Effector memory CD4-positive, alpha-beta T cell (primary cell): ENCODE measurements at places on chromosomes 16 and 17.

DNA sequence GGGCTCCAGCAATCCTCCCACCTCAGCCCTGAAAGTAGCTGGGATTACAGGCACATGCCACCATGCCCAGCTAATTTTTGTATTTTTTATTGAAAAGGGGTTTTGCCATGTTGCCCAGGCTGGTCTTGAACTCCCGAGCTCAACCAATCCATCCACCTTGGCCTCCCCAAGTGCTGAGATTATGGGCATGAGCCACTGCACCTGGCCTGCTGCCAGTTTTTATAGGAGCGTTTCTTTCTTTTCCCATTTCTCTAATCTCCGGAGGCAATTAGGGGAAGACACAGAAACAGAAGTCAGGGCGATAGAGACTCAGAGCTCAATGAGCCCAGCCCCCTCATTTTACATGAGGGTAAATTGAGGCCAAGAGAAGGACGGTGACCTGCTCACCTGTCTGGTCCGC, 10.4 kb downstream of the MGAT5B start:
- no peak for DNase-seq

DNA sequence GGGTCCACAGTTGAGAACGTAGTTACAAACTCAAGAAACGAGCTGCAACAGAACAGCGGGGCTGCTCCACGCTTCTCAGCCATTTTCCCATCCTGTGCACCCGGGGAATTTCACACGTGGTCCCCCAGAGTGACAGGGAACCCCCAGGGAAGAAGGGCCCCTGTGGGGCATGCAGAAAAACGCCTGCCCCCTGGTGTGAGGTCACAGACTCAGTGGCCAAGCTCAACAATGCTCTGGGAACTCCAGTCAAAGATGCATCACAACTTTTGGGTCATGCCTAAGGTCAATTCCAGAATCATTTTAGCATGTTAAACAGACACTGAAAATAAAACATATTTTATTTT, 115.4 kb downstream of the ZNF778 start:
- no peak for DNase-seq

DNA sequence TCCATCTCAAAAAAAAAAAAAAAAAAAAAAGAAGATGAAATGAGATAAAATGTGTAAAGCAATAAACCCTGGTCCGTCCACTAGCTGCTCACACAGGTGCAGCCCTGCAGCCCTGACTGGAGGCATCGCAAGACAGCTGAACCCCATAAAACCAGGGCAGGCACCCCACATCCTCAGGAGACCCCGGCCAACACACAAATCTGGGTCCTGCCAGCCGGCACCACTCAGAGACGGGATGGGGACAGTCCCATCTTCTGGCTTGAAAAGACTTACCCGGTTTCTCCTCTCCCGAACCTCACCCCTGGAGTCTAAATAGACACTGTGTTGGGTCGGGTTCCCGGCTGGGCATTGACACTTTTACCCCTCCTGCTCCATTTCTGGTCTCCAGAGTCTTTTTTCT, 52.7 kb upstream of the TNRC6C start:
- DNase-seq, result no peak

DNA sequence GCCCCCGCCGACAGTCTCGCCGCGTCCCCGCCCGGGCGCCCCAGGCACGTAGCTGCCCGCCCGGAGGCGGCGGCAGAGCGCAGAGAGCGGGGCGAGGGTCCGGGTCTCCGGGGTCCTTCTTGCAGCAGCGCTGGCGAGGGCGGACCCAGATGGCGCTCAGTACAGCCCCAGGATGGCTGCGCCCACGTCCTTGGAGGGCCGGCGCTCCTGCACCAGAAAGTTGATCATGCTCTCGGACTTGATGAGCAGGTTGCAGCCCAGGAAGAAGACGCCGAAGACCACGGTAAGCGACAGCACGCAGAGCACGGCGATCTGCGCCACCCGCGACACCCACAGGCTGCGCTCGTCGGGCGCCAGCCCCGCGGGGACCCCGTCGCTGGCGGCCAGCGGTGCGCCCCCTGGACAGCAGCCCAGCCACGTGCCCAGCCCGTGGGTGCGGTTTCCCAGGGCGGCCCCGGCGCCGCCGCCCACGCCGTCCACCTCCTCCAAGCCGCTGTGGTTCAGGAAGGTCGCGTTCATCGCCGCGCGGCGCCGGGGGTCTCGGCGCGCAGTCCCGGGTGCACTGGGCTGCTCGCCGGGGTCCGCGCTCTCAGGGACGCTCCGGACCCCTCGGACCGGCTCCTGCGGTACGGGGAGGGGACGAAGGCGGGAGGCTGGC, 435 bp downstream of the RPRML start:
- DNase-seq, result no peak

GRCh38 chr16:54928411-54929089, 2.1 kb upstream of the IRX5 start:
- DNase-seq, result no peak

DNA sequence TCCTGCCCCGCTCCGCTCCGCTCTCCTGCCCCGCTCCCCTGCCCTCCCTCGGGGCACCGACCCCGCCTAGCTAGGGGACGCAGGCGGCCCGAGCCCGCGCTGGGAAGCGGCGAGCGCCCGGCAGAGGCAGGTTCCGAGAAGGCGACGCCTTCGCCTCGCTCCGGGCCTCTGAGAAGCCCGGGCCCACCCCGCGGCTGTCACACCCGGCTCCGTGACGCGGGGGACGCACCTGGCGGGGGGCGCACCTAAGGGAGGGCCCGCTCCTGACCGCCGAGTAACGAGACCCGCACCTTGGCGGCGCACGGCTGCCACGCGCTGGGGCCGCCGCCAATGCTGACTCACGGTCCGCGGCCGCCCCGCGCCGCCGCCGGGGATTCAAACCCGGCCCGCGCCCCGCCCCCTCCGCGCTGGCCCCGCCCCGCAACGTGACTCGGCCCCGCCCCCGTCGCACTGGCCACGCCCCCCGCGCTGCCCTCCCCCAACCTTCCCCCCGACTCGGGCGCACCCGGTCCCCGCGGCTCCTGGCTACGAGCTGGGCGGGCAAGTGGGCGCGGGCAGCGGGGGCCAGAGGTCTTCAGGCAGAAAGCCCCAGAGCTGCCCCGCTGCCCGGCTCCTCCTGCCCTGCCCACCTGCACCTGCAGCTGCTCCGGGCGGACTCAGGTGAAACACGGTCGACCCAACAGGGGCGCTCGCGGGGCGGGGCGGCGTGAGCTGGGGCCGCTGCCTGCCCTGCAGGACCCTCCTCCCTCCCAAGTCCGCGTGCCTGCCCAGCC, 27.8 kb downstream of the GNPTG start:
- peak; percentile 57 for DNase-seq
